Activated CD4-positive, alpha-beta T cell treated with anti-CD3 and anti-CD28 coated beads, Interleukin-2, amount 10 ng/mL, durations not matched to agents 7 days and 5 days (primary cell): ENCODE measurements at places on chromosomes 2 and 18. TPM values are rescaled to one million over a fixed set of nuclear protein-coding genes. Genes with fewer than 3 reads are reported as not detected.

USP14 gene
- total RNA-seq: 82.5 TPM

- peaks cover 7% of the 10 kb centered on the region for H3K4me1 ChIP-seq
- DNase-seq: no peak
- H3K27ac ChIP-seq: no peak overlapping the region
- H3K4me3 ChIP-seq: no peak overlapping the region
- no peaks in the 10 kb centered on the region for H3K36me3 ChIP-seq
Measured at GRCh38 chr2:232878855-232879617, 9.0 kb downstream of the SNORC start.

DNA sequence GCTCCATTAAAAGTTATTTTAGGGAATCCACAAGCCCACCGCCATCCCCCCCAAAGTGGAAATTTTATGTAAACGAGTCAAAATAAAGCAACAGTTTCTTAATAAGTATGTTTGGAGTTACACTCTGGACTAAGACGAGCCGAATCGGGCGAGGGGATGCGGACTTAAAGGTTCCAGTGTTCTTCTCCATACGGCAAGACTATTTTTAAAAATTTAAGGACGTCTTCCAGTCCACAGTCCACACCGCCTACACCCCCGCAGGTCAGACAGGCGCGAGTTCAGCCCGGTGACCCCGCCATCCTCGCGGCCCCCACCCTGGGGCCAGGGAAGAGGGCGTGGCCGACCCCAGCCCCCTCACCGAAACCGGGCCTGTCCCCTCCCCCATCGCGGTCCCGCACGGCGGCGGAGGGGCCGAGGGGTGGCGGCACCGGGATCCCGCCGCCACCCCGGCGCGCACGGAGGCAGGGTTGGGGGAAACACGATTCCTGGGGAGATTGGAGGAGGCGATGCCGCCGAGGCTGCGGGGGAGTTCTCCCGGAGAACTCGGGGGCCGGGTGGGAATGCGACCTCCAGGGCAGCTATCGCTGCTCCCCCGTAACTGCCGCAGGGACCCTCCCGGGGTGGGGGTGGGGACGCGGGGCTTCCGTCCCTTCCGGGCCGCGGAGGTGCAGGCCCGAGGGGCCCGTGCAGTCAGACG, 24.5 kb upstream of the SMAD7 start:
- H3K4me3 ChIP-seq: peak overlapping the region; percentile 67
- H3K4me1 ChIP-seq: peaks cover 7% of the 10 kb centered on the region
- peaks cover 46% of the 10 kb centered on the region for H3K27me3 ChIP-seq
- H3K36me3 ChIP-seq: no peaks in the 10 kb centered on the region
- H3K27ac ChIP-seq: no peak overlapping the region

CIB4 gene
- total RNA-seq: not detected

- H3K4me1 ChIP-seq: peaks cover 42% of the 10 kb centered on the region
- no peak for DNase-seq
- no peak overlapping the region for H3K27ac ChIP-seq
- H3K4me3 ChIP-seq: no peak overlapping the region
Measured at GRCh38 chr2:233361297-233361696, 7.0 kb downstream of the DGKD start.

DNA sequence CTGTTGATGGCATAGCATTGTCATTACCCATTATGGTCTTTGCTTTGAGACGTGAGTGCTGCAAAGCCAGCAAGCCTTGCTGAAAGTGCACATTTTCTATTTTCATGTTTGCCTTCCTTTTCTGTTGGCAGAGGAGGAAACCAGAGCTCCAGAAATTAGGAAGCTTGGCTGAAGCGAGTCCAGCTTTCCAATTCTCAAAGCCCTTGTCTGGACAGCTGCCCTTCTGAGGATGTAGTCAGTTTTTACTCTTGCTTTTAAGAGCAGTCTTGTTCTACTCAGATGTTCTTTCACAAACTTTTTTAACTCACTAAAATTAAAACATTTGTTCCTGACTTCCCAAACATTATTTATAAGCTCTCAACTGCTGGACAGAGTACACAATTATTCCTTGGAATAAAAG, 93.8 kb downstream of the ICOS start:
- H3K4me3 ChIP-seq: no peak overlapping the region
- H3K36me3 ChIP-seq: peaks cover 11% of the 10 kb centered on the region
- no peak for DNase-seq
- H3K27ac ChIP-seq: no peak overlapping the region

DNA sequence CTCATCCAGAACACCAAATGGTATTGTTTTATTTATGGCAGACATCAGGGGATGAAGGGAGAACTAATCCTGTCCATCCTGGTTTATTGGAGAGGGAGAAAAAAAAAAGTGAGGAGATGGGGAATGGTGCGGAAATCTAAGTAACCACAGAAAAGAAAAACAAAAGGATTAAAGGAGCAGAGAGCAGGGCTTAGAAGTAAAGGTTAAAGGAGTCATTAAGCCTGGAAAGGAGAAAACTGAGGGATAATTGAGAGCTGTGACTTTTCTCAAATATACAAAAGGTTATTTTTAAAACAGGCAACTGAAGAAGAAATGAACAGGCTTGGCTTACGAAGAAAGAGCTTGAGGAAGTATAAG, 127.2 kb upstream of the PPP1CB start:
- DNase-seq: no peak
- peak overlapping the region; percentile 90 for H3K27ac ChIP-seq
- H3K27me3 ChIP-seq: no peaks in the 10 kb centered on the region
- no peak overlapping the region for H3K4me3 ChIP-seq
- peaks cover 87% of the 10 kb centered on the region for H3K4me1 ChIP-seq

- H3K27ac ChIP-seq: no peak overlapping the region
- H3K27me3 ChIP-seq: no peaks in the 10 kb centered on the region
- no peaks in the 10 kb centered on the region for H3K4me1 ChIP-seq
- H3K36me3 ChIP-seq: no peaks in the 10 kb centered on the region
- DNase-seq: no peak
Measured at GRCh38 chr18:66438711-66439536, 165.0 kb downstream of the CDH19 start.

DNA sequence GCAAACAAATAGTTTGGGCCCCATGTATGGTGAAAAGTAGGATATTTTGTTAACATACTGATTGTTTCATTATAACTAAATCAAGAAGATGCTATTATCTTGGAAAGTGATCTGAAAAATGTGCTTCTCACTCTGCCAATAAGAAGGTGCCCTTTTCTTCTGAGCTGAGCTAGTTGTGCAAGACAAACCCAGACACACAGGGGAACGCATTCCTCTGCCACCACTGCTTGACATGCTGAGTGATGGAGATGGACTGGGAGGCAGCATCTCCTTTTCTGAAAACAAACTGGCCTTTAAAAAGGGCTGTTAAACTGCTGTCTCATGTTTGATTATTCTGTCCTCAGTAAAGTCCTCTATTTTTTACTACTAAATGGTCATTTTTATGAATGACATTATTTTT, 1989.9 kb upstream of the CELF4 start:
- no peaks in the 10 kb centered on the region for H3K27me3 ChIP-seq
- DNase-seq: no peak
- H3K27ac ChIP-seq: no peak overlapping the region

DNA sequence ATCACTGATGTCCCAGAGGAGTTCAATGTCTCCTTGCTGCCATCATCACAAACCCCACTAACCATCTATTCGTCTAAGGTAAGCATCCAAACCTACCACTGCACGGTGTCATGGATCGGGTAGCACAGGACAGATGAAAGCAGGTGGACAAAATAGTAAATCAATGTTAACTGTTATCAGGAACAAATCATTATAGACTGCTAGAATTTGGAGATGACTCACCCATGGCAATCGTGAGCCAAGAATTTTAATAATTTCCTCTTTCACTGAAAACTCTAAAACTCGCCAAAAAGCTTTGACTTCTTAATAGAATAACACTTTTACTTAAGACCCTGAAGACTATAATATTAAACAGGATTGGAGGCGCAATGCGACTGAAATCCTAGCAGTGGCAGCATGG, 33.7 kb upstream of the BZW1 start:
- H3K36me3 ChIP-seq: no peaks in the 10 kb centered on the region
- no peak overlapping the region for H3K4me3 ChIP-seq
- peaks cover 2% of the 10 kb centered on the region for H3K27me3 ChIP-seq
- H3K27ac ChIP-seq: no peak overlapping the region
- no peak for DNase-seq

DNA sequence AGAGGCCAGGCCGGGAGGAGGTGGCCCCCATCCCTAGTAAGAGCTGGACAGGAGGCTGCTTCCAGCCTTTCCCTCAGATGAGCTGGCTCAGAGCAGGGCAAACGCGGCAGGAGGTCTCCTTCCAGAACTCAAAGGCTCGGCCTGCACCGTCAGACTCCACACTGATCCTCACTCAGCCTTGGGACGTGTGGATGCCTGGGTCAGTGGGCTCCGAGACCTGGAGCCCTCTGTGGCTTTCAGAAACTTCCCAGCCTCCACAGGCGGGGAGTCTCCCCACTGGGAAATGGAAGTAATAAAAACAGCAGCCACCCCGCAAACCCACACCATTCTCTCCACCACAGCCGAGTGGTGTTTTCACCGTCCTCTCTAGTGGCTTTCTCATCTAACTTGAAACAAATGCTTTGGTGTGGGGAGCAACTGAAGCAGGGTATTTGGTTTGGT, 54.3 kb downstream of the INPP5D start:
- H3K4me3 ChIP-seq: no peak overlapping the region
- peaks cover 26% of the 10 kb centered on the region for H3K36me3 ChIP-seq
- peak overlapping the region; percentile 82 for H3K27ac ChIP-seq
- H3K27me3 ChIP-seq: no peaks in the 10 kb centered on the region
- H3K4me1 ChIP-seq: peaks cover 63% of the 10 kb centered on the region

GRCh38 chr2:122029945-122030344, 274.5 kb downstream of the TSN start:
- no peak overlapping the region for H3K4me3 ChIP-seq
- no peaks in the 10 kb centered on the region for H3K4me1 ChIP-seq
- no peak overlapping the region for H3K27ac ChIP-seq
- peaks cover 3% of the 10 kb centered on the region for H3K27me3 ChIP-seq
- no peak for DNase-seq
- H3K36me3 ChIP-seq: no peaks in the 10 kb centered on the region

- no peaks in the 10 kb centered on the region for H3K4me1 ChIP-seq
- no peak for DNase-seq
- H3K27ac ChIP-seq: no peak overlapping the region
- H3K4me3 ChIP-seq: no peak overlapping the region
- H3K27me3 ChIP-seq: no peaks in the 10 kb centered on the region
Measured at GRCh38 chr2:153595939-153596338, 117.4 kb upstream of the RPRM start.

GRCh38 chr2:88856409-88857135, 165.1 kb downstream of the RPIA start:
- H3K27me3 ChIP-seq: peaks cover 13% of the 10 kb centered on the region
- no peak overlapping the region for H3K4me3 ChIP-seq
- no peaks in the 10 kb centered on the region for H3K36me3 ChIP-seq
- no peak for DNase-seq
- H3K4me1 ChIP-seq: peaks cover 9% of the 10 kb centered on the region
- no peak overlapping the region for H3K27ac ChIP-seq

DNA sequence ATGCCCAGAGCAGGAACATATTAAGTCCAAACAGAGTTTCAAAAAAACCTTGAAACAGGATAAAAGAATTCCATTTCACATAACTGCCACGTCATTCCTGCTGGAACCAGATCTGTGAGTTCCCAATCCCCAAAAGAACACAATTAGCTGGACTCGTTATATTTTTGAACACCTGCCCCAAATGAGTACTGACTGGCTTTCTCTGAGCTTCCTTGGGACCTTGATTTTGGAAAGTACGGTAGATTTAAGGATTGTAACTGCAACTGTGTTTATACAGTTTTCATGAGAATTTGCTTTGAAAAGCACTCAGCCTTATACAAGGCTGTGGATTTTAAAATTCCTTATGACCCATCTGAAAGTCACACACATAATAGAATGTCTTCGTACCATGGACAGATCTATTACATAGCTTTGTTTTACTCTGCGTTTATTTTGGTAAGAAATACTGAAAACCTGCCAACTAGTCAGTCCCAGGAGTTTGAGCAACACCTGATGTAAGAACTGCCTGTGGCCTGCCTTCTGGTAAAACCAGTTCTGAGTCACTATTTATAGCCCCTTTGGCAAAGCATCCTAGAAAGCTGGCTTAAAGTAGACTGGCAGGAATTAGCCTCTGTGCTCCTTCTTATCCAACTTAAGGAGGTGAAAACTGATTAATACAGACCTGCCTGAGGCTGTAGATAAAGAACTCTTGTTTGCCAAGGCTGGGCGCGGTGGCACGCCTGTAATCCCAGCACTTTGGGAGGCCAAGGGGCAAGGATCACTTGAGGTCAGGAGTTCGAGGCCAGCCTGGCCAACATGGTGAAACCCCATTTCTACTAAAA, 48.1 kb downstream of the MERTK start:
- H3K36me3 ChIP-seq: no peaks in the 10 kb centered on the region
- H3K27ac ChIP-seq: no peak overlapping the region
- H3K27me3 ChIP-seq: peaks cover 6% of the 10 kb centered on the region
- DNase-seq: no peak

FAP gene
- not detected for total RNA-seq

GRCh38 chr2:26922405-26923188, 47.8 kb upstream of the MAPRE3 start:
- peaks cover 12% of the 10 kb centered on the region for H3K27me3 ChIP-seq
- H3K4me1 ChIP-seq: no peaks in the 10 kb centered on the region
- H3K4me3 ChIP-seq: no peak overlapping the region
- no peak overlapping the region for H3K27ac ChIP-seq
- DNase-seq: peak; percentile 37

- no peak for DNase-seq
- H3K27me3 ChIP-seq: no peaks in the 10 kb centered on the region
- no peak overlapping the region for H3K4me3 ChIP-seq
- H3K36me3 ChIP-seq: no peaks in the 10 kb centered on the region
- H3K4me1 ChIP-seq: no peaks in the 10 kb centered on the region
Measured at GRCh38 chr2:128346291-128347170, 27.9 kb upstream of the HS6ST1 start.

GRCh38 chr2:191462370-191462769, 215.6 kb upstream of the NABP1 start:
- no peaks in the 10 kb centered on the region for H3K36me3 ChIP-seq
- no peak for DNase-seq
- H3K4me3 ChIP-seq: no peak overlapping the region
- no peak overlapping the region for H3K27ac ChIP-seq
- peaks cover 11% of the 10 kb centered on the region for H3K27me3 ChIP-seq
- no peaks in the 10 kb centered on the region for H3K4me1 ChIP-seq

DNA sequence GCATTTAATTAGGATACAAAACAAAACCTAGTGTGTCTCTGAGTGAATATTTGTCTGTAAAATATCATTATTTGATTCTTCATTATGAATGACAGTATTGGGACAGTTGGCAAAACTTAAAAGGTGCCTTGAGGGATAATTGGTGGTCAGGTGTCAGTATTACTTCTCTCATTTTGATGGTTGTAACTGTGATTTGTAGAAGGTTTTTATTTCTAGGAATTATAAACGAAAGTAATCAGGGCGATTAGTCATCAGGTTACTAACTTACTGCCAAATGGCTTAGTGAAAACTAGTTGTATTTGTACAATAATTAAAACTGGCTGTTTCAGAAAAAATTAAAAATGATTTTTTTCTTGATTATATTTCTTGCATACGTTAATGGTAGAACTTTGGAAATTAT, 117.6 kb downstream of the BIRC6 start:
- H3K4me3 ChIP-seq: no peak overlapping the region
- no peak overlapping the region for H3K27ac ChIP-seq
- no peak for DNase-seq
- H3K27me3 ChIP-seq: no peaks in the 10 kb centered on the region
- H3K36me3 ChIP-seq: peaks cover 40% of the 10 kb centered on the region

TMEM169 gene
- total RNA-seq: 3.0 TPM
